Stomach (tissue), 19 donors: ENCODE measurements at places on chromosomes 6 and 20. TPM values are rescaled to one million over a fixed set of nuclear protein-coding genes. Genes with fewer than 3 reads are reported as not detected.

DNA sequence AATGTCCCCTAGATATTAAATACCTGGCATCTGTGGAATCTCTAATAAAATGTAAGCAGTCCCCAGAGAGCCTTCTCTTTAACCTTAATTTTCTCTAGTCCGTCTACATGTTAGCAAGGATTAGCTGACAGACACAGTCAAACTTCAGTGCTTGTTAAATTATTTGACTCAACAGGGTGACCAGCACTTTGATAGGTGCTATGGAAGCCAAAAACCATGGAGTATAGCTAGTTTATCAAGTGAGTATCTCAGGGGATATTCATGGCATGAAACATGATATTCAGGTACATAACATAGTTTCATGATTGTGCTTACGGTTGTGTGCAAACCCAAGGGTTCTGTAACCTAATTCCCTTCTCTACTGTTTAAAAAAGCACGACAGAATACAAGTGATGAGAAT is 3.9 kb downstream of the RHAG start:
- no peak for DNase-seq

Gene ME1
- 28.8 TPM for total RNA-seq

DNA sequence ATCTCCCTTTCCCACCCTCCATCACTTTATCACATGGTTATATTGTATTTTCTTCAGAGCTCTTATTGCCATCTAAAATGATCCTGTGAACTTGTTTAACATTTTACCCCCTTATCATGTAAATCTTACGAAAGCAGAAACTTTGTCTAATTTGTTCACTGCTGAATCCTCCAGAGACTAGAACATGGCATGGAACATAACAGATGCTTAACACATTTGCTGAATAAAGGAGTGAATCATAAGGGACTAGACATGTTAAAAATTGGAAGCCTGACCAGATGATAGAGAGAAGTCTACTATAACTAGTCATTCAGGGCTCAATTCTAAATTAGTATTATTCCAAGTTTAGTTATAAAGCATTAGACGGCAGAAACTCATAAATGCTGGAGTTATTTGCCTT is 73.3 kb downstream of the MAN1A1 start:
- no peak for DNase-seq

DNA sequence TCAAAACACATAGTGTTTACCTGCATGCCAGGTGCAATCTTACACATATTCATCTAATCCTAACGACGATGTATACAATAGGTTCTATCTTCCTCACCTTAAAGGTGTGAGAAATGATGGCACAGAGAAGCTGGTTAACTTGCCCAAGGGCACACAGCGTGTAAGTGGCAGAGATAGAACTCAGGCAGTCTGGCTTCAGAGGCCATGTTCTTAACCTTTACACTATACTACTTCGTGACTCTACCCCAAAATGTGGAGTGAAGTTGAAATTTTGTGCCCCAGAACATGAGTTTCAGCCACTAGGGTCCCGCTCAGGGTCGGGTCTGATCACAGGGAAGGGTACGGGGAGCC is 584 bp downstream of the VPS52 start:
- DNase-seq, result no peak

Gene TCF21
- total RNA-seq, result 16.9 TPM

Gene SAMD3
- 4.2 TPM for total RNA-seq

DNA sequence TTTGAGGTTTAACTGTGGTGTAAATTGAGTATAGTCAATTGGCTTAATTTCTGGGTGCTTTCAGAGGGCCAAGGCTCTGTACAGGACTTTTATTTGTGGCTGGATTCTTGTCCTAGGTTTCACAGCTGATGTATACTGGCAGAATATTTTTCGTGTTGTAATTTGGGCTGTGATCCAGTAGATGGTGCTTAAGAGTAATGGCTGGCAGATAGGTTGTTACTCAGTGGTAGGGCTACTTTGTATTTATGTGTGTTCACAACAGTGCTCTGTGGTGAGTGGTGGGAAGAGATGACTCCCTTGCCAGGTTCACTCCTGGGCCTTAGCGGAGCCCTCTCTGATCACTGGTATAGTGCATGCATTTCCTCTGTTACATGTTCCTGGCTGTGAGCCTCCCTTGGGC is 34.5 kb upstream of the FERMT1 start:
- no peak for DNase-seq

Gene SYCP2L
- not detected for total RNA-seq

DNA sequence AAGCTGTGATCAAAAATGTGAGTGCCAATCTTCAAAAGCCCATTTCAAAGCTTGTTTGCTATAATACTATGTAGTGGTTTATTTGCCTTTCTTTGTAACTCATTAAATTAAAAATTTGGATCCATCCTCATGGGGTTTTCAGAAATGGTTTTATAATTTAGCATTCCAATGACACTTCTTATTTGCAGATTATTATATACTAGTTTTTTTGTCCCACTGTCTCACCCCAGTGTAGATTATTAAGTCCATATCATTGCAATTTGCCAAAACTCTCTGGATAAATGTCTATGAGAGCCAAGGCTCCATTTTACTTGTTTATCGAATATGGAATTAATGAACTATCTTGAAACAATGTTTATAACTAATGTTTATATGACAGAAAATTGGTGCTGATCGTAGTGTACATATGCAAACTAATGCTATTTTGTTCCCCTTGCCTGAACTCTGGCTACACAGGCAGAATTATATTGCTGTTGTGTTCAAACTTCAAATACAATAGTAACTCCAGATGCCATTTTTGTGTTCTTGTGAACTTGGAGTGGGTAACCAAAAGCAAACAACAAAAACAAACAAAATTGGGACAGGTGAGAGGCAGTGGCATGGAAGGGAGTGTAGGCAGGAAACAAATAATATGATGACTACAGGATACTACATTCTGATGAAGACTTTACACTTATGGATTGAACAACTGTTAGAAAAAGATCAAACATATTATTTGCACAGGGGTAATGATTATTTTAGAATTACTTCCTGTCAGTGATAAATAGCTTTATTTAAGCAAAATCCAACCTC is 307.1 kb upstream of the FLRT3 start:
- no peak for DNase-seq

DNA sequence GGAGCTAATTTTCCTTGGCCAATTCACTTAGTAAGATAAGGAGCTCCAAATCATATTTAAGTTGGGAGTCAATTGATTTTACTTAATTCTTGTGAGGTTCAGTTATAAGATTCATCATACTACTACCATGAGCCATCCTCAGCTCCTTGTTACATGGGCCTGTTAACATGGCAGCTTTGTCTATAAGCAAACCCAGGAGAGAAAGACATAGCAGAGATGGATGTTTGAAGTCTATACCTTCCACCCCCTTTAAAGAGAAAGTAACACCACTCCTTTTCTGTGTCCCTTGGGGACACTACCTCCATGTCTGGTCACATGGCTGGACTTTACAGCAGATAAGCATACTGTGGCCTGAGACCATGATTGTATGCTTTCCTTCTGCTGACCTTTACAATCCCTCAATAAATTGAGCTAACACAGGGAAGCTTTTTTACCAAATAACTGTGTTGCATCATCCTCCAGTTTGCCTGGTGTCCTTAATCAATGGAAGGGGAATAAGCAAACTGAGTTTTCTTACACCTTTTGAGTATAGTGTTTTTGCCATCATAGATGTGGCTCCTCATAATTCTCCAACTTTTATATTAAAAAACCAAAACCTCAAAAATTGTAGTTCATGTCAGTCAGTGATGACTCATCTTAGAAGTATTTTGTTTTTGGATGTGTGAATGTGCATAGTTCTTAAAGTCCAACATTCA is 9.8 kb upstream of the ZNFX1 start:
- DNase-seq, result no peak

DNA sequence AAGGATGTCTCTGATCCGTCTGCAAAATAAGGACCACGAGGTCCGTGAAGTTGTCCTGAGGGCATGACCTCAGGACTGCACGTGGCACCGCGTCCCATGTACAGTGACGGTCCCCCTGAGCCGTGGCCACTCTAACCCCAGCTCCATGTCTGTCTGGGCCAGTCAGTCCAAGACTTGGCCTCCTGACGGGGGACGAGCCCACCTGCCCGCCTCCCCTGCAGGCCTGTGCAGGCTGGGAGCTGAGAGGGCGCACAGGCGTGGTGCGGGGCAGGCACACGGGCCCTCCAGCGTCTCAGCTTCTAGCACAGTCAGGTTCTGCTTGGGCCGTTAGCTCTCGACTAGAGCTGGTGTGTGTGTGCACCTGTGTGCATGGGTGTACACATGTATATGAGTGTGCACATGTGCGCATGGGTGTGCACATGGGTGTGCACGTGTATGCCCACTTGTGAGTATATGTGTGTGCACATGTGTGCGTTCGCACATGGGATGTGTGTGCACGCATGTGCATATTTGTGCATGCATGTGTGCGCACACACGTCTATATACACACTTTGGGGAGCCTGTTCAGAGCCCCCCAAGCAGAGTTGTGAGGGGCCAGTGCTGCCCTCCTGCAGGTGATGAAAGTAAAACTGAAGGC is 307.0 kb downstream of the TAF4 start:
- no peak for DNase-seq

DNA sequence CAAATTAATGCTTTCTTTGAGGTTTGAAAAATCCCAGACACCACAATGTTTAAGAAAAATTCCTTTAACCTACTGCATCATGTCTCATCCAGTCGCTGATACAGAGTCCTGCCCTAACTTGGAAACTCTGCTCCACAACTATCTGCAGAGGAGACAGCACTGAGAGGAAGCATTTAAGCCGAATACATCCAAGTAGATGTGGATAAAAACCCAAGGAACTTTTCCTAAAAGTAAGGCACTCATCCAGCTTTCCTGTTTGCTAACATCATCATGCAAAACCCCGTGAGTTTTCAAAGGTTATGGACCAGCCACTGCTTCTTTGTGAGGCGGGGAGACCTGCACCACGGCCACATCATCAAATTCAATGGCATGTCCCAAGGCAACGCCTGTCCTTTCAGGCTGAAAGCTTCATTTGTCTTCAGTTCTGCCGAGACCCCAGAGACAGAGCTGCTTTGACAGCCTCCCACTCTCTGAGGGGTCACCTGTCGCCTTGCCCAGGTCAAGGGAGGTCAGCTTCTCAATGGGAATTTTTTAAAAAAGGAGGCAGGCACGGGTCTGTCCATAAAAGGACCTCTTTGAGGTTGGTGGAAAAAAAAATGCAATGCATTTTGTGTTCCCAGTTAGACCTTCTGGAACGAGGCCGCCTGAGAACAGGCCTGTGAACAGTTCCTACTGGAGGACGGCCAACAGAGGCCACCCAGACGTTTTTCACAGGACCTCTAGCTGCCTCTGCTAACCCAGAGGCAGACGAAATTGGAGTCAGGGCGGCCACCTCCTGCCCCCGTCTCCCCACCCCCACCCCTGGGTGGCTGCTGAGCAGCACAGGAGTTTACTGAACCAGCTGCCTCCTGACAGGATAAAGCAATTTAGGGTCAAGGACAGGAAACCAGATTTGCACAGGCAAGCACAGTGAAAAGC is 142.5 kb upstream of the HDDC2 start:
- DNase-seq, result no peak

- no peak for DNase-seq
Observed at GRCh38 chr6:30766461-30767157, 22.3 kb upstream of the IER3 start.

DNA sequence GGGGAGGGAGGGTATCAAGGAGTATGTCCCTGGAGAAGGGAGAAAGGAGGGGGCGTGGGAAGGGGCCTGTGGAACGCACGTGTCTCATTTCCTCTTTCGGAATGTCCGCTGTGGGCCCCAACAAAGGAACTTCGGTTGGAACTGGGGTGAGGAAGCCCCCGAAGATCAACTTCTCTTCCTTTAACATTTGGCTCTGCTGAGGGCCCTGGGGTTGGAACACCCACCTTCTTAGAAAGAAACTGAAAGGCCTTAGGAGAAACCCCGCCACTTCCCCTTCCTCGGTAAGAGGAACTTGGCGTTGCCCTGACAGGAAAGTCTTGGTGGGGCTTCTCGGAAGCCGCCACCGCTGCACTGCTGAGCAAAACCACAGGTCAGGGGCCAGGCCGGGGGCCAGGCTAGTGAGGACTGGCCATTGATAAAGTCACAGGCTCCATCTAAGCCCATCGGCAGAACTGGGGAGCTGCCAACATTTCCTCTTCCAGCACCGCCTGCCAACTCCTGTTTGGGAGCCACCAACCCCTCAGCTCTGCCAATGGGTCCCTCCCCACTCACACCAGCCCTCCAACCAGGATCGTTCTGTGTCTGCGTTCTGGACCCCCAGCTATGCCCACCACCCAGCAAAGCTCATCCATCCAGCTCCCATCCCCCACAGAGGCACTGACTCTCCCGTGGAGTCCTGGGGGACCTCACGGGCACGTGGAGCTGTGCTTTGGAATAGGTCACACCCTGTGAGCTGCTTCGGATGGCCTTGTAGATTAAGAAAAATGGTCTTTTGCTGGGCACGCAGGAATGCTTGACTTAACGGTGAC is 44.8 kb downstream of the FGD2 start:
- DNase-seq, result peak; percentile 68

DNA sequence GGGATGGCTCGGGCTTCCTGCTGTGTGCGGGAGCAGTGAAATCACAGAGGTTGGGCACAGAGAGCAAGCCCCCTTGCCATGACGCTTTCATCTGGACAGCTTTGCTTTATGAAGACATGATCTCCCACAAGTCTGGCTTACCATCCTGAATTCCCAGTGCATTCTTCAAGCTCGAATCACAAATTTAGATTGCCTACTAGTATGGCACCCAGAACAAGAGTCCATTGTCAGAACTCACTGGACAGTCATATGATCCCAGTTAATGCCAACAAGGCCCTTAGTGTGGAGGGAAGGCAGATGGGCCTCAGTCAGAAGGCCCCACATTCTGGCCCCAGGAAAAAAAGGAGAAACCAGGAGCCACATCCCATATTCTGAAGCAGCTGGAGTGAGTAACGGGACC is 147.3 kb upstream of the FOXQ1 start:
- DNase-seq, result no peak

Gene RBPJL
- not detected for total RNA-seq

DNA sequence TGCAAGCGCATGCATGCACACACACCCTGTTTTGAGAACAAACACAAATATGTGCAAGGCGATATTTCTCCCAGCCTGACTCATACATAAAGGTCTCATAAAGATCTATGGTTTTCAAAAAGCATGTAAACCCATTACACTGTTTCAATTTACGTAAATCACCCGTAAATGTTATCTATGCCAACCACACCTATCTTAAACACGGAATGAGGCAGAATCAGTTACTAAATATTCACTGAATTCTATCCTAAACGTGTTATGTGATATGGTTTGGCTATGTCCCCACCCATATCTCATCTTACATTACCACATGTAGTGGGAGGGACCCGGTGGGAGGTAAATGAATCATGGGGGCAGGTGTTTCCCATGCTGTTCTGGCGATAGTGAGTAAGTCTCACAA is 621.6 kb downstream of the KIF16B start:
- DNase-seq, result no peak

Gene CPNE5
- 15.9 TPM for total RNA-seq
